ENCODE measurements at places on chromosomes 4 and X.

- DNase-seq, result no peak
These were observed 16.9 kb upstream of the ANOS1 start for GRCh38 chrX:8748855-8749254.

GRCh38 chr4:125681240-125681639, 366.5 kb downstream of the FAT4 start:
- DNase-seq, result no peak

DNA sequence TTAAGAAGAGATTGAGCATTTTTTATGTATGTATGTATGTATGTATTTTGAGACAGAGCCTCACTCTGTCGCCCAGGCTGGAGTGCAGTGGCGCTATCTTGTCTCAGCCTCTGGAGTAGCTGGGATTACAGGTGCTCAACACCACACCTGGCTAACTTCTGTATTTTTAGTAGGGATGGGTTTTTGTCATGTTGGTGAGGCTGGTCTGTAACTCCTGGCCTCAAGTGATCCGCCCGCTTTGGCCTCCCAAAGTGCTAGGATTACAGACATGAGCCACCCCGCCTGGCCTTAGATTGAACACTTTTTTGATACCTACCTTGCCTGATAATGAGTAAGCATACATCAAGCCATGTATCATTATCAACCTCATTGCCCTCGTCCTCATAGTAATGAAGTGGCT, 2.7 kb downstream of the N4BP2 start:
- no peak for DNase-seq

- no peak for DNase-seq
These were observed 344.0 kb upstream of the EPHA5 start for GRCh38 chr4:66014146-66014765.

DNA sequence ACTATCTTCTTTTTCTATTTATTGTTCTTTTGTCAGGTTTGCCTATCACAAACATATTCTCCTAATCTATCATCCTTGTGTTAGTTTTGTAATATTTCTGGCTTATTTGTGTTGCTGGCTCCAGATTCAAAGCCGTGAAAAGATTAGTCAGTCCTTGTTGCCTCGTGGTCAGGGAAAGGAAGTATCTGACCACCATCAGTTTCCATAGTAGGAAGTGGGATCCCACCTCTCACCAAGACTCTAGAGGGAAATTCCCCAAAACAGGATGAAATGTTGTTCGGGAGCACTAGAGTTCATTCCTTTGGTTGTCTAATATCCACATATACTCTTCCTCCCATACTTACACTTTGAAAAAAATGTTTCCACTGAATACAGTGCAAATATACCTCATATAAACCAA, 131.0 kb upstream of the HUWE1 start:
- DNase-seq, result no peak

- no peak for DNase-seq
These were observed 27.8 kb upstream of the SMIM10 start for GRCh38 chrX:134963041-134963440.

GRCh38 chr4:8270912-8271815, 1.6 kb downstream of the HTRA3 start:
- DNase-seq, result no peak

- DNase-seq, result no peak
These were observed 229.1 kb downstream of the GUCY2F start for GRCh38 chrX:109252789-109253188.

DNA sequence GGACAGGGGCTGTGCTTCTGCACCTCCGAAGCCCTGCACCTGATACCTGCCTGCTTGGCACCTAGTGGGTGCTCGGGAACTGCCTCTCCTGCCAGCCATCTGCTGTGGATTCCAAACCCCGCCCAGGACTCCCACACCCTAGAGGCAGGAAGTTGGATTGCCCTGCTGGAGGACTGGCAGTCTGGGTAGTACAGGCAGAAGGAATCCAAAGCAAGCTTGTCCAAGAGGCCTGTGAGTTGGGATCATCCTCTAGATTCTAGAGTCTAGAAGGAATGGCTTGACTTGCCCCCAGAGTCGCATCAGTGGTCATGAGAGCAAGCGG, 64.6 kb upstream of the MTM1 start:
- no peak for DNase-seq

DNA sequence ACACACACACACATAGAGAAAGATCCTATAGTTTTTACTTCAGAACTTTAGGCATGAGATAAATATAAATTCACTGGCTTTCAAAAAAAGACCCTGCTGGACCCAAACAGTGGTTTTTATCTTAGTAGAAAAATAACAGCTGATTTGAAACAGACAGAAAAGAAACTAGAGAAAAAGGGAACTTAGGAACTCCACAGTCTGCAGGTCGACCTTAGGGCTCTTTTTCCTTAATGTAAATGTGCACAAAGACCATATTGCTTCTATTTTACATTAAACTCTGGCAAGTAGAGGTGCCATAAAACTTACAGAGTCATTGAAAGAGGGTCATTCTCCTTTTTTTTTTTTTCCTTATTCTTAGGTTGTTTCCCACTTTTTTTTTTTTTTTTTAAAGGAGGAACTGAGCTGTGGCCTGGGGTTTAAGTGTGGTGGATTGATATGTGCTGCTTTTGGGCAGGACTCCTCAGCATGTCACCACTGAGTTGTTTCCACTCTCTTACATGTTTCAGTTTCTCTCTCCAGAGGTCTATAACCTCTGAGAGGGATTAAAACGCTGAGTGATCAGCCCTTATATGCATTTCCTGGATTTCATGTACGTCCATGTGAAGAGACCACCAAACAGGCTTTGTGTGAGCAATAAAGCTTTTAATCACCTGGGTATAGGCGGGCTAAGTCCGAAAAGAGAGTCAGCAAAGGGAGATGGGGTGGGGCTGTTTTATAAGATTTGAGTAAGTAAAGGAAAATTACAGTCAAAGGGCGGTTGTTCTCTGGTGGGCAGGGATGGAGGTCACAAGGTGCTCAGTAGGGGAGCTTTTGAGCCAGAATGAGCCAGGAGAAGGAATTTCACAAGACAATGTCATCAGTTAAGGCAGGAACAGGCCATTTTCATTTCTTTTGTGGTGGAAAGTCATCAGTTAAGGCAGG, 70.8 kb upstream of the PACRGL start:
- no peak for DNase-seq

DNA sequence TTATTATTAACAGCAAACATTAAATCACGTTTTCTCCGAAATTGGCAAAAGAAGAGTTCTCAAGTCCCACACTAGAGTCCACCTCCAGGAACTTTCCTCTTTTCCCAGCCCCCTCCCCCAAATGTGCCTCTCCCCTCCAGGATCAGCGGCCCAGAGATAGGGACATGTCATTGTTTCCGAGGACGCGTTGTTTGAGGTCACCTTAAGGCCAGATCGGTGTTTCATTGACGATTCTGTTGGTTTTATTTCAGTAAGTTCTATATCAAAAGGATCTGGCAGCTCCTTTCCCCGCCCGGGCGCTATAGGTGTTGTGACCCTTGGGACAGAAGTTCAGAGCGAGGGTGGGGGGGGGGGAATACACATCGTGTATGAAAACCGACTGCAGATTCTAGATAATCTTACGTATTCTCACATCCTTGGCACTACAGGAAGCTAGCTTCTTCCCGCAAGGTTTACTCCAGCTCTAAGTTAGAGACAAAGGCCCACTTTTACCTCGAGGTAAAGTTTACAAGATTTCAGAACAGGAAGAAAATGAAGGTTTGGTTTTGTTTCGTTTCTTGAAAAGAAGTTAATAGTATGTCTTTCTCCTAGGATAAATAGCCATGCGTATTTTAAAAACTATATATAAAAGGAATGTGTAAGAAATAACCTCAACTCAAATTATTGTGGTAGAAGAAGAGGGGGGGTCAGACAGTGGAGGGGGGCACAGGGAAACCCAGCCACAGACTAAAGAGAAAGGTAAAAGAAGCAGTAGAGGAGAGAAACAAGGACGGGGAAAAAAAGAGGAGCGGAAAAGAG, 739 bp upstream of the MSX1 start:
- no peak for DNase-seq

- no peak for DNase-seq
These were observed 175.2 kb upstream of the CPEB2 start for GRCh38 chr4:14827111-14827510.

- DNase-seq, result no peak
These were observed 221.1 kb downstream of the ZNF674 start for GRCh38 chrX:46324166-46324565.

GRCh38 chr4:107586371-107586770, 133.7 kb downstream of the PAPSS1 start:
- DNase-seq, result no peak

DNA sequence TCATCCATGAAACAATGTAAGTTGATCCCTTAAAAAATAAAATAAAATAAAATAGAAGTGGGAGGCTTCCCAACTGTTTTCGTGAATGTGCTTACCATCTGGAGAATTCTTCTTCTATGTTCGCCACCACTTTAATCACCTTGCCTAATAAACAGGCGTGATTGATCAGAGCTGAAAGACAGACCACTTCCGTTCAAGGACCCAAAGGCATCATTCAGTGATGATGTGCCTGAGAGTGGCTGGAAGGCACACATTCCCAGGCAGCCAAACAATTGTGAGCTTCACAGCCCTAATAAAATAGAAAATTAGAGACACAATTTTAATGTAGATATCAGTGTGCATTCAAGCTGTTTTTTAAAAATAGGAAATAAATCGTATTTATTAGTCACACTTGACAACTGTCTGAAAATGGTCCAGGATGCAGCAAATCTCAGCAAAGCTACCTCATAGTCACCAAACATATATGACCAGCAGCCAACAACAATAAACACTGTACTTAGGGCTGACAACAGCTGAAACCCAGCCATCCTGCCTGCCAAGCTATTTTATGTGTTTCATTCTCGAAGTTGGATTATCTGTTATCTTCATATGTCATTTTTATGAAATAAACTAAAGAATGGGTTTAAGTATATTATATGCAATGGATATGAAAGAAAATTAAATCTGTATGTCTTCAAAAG, 163.2 kb upstream of the FAM9B start:
- no peak for DNase-seq

DNA sequence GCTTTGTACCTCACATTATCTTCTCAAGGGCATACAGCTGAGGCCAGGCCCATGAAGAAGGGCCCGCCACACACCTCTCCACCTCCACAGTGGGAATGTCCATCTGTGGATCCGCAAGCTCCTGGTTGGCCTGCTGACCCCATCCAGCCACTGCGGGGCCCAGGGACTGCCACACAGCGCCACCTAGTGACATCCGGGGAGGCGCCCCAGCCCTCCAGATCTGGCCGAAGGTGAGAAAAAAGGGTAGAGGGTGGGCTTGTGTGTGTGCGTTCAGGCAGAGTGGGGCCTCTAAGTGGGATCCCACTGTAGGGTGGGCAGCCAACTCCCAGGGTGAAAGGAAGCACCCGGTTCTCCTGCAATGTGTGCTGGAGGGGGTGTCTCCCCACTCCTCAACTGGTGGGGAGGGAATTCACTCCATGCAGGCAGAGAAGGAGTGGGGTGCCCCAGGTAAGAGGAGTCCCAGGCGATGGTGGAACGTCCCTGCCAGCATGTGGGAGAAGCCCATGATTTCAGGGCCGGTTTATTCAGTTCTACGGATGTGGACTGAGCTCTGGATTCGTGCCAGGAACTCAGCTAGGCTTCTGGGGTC, 117.3 kb downstream of the ENPP6 start:
- peak; percentile 59 for DNase-seq

GRCh38 chr4:68401231-68401630, 46.0 kb upstream of the TMPRSS11E start:
- no peak for DNase-seq

DNA sequence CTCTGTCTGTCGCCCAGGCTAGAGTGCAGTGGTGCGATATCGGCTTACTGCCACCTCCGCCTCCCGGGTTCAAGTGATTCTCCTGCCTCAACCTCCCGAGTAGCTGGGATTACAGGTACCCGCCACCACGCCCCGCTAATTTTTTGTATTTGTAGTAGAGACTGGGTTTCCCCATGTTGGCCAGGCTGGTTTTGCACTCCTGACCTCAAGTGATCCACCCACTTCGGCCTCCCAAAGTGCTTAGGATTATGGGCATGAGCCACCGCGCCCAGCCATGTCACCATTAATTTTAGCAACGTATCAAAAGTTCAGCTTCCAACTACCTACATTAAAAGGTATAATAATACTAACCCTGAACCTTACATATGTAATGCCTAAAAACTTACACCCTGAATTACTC, 940 bp upstream of the UTP3 start:
- no peak for DNase-seq

DNA sequence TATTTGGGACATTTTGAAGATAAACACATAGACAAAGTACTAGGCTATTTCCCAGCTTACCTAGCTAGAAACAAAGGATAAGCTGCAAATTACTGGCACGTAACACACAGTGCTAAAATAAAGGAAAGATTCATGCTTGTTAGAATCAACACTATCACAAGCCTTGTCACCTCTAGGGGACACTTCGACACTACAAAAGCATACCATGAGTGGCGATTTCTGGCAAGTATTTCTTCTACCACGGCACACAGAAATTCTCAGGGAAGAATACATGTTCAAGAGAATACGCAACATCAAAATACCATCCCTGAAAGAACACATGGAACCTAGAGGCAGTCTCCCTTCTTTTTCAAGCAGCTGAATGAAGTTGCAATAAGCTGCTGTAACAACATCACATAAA, 5.1 kb downstream of the MECP2 start:
- no peak for DNase-seq

All from GM19239 (cell line).